MG63 (cell line): ENCODE measurements at places on chromosomes 1 and 21. TPM values are rescaled to one million over a fixed set of nuclear protein-coding genes. Genes with fewer than 3 reads are reported as not detected.
A peak's percentile ranks its signal among the peaks of the same experiment; 100 is the strongest.

The ADGRL2 gene
- total RNA-seq = 0.13 and 0.57 TPM in 2 replicates

The LRRC53 gene
- total RNA-seq = not detected in 2 replicates

The CCDC190 gene
- total RNA-seq = not detected in 2 replicates

The IQGAP3 gene
- 18.7 and 20.7 TPM in 2 replicates for total RNA-seq

The NFASC gene
- total RNA-seq = 16.8 and 21.7 TPM in 2 replicates

The B3GALNT2 gene
- 22.0 and 39.3 TPM in 2 replicates for total RNA-seq

The OR2M2 gene
- total RNA-seq = not detected in 2 replicates

DNA sequence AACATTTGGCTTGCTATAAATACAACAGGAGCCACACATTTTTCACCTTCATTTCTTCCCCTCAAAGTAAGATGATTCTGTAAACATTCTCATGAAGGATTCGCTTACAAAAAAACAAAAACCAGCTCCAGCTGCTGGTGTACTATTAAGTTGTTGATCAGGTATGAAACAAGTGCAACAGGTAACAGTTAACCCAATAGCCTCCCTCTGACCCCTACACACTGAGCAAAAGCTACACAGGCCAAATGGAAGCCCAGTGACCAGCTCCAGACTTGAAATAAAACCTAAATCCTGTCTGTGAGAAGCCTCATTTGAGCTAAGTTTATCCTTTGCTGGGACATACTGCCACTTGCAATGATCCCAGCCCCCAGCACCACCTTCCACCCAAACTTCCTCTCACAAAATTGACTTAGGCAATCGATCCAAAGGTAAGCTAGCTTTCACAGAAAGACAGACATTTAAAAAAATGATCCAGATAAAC, 991 bp downstream of the TIAM1 start:
- no peak for DNase-seq

DNA sequence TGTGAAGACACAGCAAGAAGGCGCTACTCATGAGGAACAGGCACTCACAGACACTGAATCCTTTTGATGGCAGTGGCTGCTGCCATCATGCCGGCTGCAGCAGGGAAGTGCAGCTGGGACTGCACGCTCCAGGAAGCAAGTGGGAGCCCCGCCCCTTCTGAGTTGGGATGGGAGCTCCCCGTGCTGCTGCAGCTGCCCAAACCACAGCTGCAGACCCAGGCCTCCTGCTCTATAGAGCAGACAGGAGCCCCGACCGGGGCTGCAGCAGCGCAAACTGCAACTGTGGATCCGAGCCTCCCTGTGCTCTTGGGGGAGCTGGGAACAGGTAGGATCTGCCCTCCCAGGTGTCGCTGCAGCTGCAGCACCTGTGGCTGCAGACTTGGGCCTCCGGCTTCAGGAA, 65.2 kb upstream of the MARK1 start:
- no peak for DNase-seq

DNA sequence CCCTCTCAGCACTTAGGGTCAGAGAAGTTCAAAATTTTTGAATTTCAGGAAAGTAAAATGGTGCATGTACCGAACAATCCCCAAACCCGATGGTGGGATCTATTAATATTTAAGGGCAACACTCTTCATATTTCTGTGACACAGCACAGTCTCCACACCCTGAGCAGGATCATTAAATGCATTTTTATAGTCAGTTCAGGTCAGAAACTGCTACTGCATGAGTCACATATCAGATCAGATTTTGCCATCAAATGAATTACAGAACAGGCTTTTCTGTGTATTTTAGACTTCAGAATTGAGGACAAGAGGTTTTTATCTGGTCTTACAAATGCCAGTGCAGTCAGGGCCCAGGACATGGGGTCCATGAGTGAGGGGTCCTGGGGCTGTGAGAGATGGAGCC, 79.2 kb downstream of the RIPK4 start:
- no peak for DNase-seq

- peak; percentile 58 for DNase-seq
Observed at GRCh38 chr1:1355416-1355815, 2.9 kb downstream of the MXRA8 start.

- DNase-seq = no peak
Observed at GRCh38 chr1:162676750-162677149, 44.5 kb downstream of the DDR2 start.

GRCh38 chr1:89686520-89686919, 53.6 kb downstream of the LRRC8C start:
- DNase-seq = no peak

GRCh38 chr1:171841050-171841910, at the start of gene DNM3:
TSS of gene DNM3 (plus strand) at chr1:171841498. CDS start at chr1:171841657, 159 bp downstream.
- peak; percentile 74 for DNase-seq

DNA sequence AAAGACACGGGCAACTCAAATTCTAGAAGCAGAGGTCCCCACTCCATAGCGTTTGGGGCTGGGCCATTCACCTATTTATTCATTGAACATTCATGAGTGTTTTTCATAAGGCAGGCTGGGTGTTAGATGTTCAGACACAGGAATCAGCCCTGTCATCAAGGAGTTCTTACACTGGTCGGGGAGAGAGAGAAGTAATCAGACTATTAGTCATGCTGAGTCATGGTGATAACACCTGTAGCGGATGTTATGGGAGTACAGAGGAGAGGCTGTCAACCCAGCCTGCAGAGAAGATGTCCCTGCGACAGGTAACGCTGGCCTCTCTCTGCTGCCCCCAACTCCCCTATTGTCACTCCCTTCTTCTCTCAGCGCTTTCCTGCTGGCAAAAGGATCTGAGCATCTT, 17.2 kb downstream of the LY9 start:
- no peak for DNase-seq
